SJCRH30 (cell line): ENCODE measurements at places on chromosomes 7 and 10. TPM values are rescaled to one million over a fixed set of nuclear protein-coding genes. Genes with fewer than 3 reads are reported as not detected.

GRCh38 chr10:78577712-78578111, 491.1 kb upstream of the ZMIZ1 start:
- no peaks in the 10 kb centered on the region for H3K36me3 ChIP-seq
- H3K27ac ChIP-seq, result no peak overlapping the region
- no peak overlapping the region for H3K4me3 ChIP-seq
- no peaks in the 10 kb centered on the region for H3K27me3 ChIP-seq
- no peaks in the 10 kb centered on the region for H3K4me1 ChIP-seq
- no peak for DNase-seq

DNA sequence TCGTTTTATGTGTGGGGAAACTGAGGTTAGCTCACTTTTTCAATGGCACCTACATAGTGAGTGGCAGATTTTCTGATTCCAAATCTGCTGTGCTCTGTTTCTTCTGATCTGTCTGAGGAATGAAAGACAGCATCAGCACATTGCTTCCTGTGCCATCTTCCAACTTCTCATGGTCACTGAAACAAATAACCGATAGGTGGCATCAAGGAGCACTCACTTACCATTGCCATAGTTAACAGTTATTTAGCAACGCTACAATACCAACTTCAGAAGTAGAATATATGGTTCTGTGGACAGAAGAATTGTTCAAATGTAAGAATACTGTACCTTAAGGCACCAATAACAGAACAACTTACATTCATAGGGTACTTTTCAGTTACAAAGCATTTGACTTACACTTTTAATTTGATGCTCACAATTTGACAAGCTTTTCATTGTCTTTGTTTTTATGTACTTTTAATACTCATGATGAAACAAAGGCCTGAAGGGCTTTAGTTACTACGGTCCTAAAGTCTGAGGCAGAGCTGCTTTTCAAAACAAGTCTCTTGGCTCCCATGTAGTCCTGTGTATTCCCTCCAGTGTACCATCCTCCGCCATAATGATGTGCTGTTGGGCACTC, 228.9 kb upstream of the TCF7L2 start:
- H3K4me1 ChIP-seq, result peaks cover 3% of the 10 kb centered on the region; the same call in 1 of the 2 replicates
- DNase-seq, result no peak
- H3K27ac ChIP-seq, result no peak overlapping the region
- H3K4me3 ChIP-seq, result no peak overlapping the region

GRCh38 chr7:125061776-125062397, 132.3 kb upstream of the POT1 start:
- no peaks in the 10 kb centered on the region for H3K36me3 ChIP-seq
- H3K4me3 ChIP-seq, result no peak overlapping the region
- no peak overlapping the region for H3K27ac ChIP-seq
- H3K27me3 ChIP-seq, result no peaks in the 10 kb centered on the region
- peak; percentile 9 for DNase-seq
- no peaks in the 10 kb centered on the region for H3K4me1 ChIP-seq

DNA sequence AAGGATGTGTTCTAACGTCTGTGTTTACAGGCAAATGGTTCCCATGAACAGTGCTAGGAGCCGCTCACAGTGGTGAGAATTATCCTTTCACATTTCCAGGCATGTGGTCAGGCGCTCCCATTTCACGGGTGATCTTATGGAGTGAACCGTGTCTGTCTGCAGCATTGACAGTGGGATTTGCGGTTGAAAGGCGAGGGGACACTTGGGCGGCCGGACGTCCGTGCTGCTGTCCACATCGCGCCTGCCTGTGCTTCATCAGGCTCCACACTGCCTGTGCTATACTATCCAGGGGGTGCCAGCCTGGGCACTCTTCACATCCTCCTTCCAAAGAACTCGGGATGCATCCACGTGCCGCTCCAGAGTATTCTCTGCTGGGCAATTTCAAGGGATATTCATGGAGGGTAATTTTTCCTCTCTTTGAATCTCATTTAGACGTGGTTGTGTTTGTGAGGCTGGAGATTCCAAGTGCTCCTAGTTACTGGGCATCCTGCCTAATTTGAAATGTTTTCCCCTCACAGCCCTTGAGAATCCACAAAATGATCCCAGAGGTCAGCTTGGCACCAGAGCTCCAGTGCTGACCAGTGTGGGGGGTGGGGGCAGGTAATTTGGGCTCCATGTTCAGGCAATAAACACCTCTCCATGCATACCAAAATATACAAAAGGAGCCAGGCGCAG, 61.9 kb upstream of the EBF3 start:
- peak overlapping the region; percentile 62 for H3K27ac ChIP-seq
- peaks cover 39% of the 10 kb centered on the region for H3K4me1 ChIP-seq
- H3K4me3 ChIP-seq, result no peak overlapping the region

DNA sequence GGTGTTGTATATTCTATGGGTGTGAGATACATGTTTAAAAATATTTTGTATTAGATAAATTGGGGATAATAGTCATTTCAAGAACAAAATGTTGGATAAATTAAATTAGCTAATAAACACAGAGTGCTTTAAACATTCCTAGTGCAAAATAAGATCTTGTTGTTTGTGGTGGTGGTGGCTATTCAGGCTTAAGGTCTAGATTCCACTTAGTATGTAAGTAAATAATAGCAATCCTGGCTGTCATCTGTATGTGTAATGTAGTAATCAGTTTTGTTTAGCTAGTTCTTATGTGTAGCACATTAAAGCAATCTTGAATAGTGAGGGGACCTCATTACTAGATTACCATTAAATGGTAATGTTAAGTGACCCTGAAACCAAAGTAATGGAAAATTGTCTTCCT, 48.7 kb downstream of the KAT6B start:
- H3K36me3 ChIP-seq, result no peaks in the 10 kb centered on the region
- H3K4me3 ChIP-seq, result no peak overlapping the region
- no peak for DNase-seq
- H3K27me3 ChIP-seq, result no peaks in the 10 kb centered on the region
- H3K27ac ChIP-seq, result no peak overlapping the region

DNA sequence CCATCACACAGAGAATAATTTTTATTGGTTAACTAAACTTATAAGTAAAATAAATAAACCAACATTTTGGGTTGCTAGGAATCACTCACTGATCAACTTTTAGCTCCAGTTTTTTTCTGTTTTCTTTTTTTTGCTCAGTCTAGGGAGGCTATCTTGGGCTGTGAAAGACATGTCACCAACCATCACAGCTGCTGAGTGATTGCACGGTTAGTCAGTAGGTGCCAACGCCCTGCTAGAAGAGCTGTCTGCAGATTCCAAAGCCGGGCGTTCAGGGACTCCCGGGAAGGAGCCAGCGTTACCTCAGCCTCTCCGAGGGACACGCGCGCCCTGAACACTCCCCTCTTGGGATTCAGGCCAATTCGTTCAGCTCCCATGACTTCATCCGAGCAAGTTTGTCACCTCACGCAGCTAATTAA, 604 bp upstream of the STAM start:
- no peaks in the 10 kb centered on the region for H3K27me3 ChIP-seq
- no peaks in the 10 kb centered on the region; the same call in 1 of the 2 replicates for H3K36me3 ChIP-seq
- H3K27ac ChIP-seq, result peak overlapping the region; percentile 99

DNA sequence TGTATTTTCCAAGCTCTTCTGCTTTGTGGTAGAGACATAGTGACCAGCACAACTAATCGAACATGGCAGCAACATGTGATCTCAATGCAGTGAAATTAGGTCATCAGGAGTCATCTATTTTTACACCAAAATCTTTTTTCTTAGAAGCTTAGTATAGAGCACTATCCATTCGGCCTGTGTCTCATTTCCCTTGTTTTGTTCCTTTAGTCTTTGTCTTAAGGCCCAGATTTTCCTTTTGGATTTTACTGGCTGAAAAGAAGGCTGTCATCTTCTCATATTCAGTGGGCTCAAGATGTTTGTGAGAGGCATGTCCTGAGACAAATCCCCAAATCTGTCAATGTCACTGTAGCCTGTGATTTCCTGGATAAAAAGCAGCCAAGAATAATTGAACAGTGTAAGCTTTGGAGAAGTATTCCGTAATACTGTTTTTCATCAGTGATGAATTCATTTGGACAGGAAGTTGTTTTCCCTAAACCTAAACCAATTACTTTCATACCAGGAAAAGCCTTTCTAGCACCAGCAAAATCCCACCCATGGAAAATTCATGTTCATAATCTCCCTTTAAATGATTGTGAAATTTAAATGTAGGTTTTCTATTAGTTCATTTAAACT, 55.2 kb downstream of the MAGI2 start:
- DNase-seq, result no peak
- peaks cover 7% of the 10 kb centered on the region; the same call in 1 of the 2 replicates for H3K4me1 ChIP-seq
- no peak overlapping the region for H3K27ac ChIP-seq
- H3K36me3 ChIP-seq, result no peaks in the 10 kb centered on the region
- no peak overlapping the region for H3K4me3 ChIP-seq

DNA sequence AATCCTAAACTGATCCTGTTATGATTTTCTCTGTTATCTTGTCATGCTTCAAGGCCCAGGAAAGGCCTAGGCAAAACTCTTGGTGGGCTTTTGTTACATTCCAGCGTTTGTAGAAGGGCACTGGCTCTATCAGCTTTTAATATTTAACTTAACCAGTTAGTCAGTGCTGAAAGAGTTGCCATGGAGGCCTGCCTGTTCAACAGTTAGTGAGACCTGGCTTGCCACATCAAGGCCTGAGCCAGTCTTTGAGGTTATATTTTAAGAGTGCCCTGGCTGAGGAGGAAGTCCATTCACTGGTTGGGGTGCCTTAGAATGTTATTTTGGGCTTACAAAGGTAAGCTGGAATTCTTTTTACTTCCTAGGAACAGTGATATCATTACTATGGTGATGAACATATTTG, 144.1 kb upstream of the NRG3 start:
- no peaks in the 10 kb centered on the region for H3K36me3 ChIP-seq
- no peaks in the 10 kb centered on the region for H3K4me1 ChIP-seq
- no peak overlapping the region for H3K4me3 ChIP-seq
- DNase-seq, result no peak
- H3K27ac ChIP-seq, result no peak overlapping the region
- H3K27me3 ChIP-seq, result no peaks in the 10 kb centered on the region

DNA sequence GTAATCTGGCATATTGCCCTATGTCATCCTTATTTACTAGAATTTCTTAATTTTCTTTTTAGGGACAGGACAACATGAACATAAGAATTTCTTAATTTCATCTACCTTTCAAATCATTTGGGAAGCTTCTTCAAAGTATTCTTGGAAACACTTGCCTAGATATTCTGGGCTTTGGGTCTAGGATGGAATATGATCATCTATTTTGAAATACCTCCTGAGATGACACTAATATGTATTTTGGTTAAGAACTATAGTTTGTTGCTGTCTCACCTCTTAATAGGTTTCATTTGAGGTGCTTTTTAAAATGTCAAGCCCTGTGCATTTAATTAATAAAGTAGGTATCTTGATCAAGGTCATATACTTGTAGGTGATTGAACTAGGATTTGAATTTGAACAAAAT, 49.1 kb downstream of the SEPTIN7 start:
- H3K27ac ChIP-seq, result no peak overlapping the region
- H3K4me3 ChIP-seq, result no peak overlapping the region
- peaks cover 6% of the 10 kb centered on the region for H3K4me1 ChIP-seq
- no peak for DNase-seq
- H3K27me3 ChIP-seq, result no peaks in the 10 kb centered on the region
- peaks cover 13% of the 10 kb centered on the region; the same call in 1 of the 2 replicates for H3K36me3 ChIP-seq

DNA sequence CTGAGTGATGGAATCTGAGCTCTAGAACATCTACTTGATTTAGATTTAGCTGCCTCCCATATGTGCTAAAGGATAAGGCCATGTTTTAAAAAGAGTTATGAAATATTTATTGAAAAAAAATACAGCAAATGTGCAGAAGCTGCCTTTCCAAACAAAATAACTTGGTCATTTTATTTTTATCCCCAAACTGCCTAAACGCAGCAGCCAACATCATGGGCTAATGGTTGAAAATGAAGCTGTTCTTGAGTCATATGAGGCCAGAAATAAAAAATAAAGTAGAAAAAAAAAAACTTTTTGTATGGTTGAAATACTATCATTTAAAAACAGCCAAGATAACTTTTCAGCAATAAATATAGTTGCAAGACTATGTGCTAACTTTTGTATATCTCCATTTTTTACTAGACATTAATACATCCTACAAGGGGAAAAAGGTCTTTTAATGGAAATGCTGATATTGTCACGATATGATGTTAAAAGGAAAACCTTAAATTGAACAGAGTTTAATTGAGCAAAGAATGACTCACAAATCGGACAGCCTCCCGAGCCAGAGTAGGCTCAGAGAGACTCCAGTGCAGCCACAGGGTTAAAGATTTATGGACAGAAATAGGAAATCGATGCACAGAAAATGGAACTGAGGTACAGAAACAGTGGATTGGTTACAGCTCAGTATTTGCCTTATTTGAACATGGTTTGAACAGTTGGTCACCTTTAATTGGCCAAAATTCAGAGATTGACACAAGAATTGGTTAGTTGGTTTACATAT, 305.8 kb downstream of the MDFIC start:
- H3K27ac ChIP-seq, result no peak overlapping the region
- DNase-seq, result no peak
- H3K36me3 ChIP-seq, result no peaks in the 10 kb centered on the region
- no peaks in the 10 kb centered on the region for H3K27me3 ChIP-seq

GRCh38 chr10:77398986-77399755, 238.4 kb downstream of the KCNMA1 start:
- peaks cover 25% of the 10 kb centered on the region for H3K4me1 ChIP-seq
- H3K4me3 ChIP-seq, result no peak overlapping the region
- peak; percentile 46 for DNase-seq
- H3K27ac ChIP-seq, result no peak overlapping the region

- no peak overlapping the region for H3K27ac ChIP-seq
- H3K4me3 ChIP-seq, result no peak overlapping the region
- DNase-seq, result no peak
- 0 out of 2 replicates have a peak, but pooled peaks cover 5% of the 10 kb centered on the region for H3K4me1 ChIP-seq
- no peaks in the 10 kb centered on the region for H3K27me3 ChIP-seq
These were observed 93.7 kb downstream of the EPC1 start for GRCh38 chr10:32253276-32253675.

DNA sequence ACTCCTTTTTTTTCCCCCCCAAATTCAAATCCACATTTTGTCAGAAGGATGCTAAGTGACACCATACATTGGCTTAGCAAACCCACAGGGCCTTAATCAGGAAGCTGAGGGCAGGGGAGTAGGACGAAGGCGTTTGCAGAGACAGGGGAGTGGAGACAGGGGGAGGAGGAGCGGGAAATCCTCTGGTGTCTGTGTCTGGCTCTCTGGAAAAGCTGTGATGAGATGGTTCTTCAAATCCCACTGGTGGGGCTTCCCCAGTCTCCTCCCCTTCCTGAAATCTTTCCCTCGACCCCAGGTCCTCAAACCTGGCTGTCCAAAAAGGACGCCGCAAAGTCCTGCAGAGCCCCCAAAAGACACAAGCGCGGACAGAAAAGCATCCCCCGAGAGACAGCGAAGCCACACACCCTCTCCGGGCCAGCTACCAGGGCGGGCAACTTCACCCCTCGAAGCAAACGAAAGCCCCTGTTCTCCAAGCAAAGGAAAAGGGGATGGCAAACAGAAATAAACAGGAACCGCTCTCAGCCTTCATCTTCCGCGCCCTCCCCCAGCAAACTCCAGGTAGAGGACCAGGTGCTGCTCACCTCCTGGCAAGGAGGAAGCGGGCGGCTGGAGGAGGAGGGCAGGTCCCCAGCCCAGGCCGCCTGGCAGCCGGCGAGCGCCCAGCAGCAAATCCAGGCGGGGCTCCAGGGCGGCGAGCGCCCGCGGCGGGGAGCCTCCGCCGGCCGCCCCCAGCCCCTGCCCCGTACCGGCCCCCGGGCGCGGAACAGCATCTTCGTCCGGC, 520 bp downstream of the ELAPOR2 start:
- peak overlapping the region; percentile 72 for H3K4me3 ChIP-seq
- H3K4me1 ChIP-seq, result peaks cover 10% of the 10 kb centered on the region; the same call in 1 of the 2 replicates
- no peaks in the 10 kb centered on the region for H3K27me3 ChIP-seq
- H3K36me3 ChIP-seq, result 0 out of 2 replicates have a peak, but pooled peaks cover 2% of the 10 kb centered on the region

- no peaks in the 10 kb centered on the region for H3K27me3 ChIP-seq
- H3K27ac ChIP-seq, result peak overlapping the region; percentile 49
- peaks cover 30% of the 10 kb centered on the region for H3K4me1 ChIP-seq
- DNase-seq, result peak; percentile 90
These were observed 562.9 kb upstream of the POT1 start for GRCh38 chr7:125492521-125492920.

Gene EGR2
- 0.71 and 1.3 TPM in 2 replicates for total RNA-seq

Gene ASB10
- not detected in 2 replicates for total RNA-seq

Gene PTF1A
- not detected in 2 replicates for total RNA-seq

Gene UTF1
- not detected in 2 replicates for total RNA-seq
